Smooth muscle cell of bladder (primary cell): ENCODE measurements at places on chromosomes 11 and 22. TPM values are rescaled to one million over a fixed set of nuclear protein-coding genes. Genes with fewer than 3 reads are reported as not detected.

SLC5A4 gene
- total RNA-seq: not detected in 2 replicates

CASP12 gene
- total RNA-seq: 0.09 TPM in 1 of 2 replicates, not detected in the other

BATF2 gene
- 0.37 and 0.71 TPM in 2 replicates for total RNA-seq

GGT1 gene
- total RNA-seq: 4.3 and 5.7 TPM in 2 replicates

GUCY1A2 gene
- total RNA-seq: 0.14 and 0.28 TPM in 2 replicates
